ENCODE measurements at places on chromosomes 16 and 17.

- no peak for DNase-seq
Measured at GRCh38 chr16:14672403-14672971, 21.6 kb downstream of the PLA2G10 start.

- DNase-seq, result no peak
Measured at GRCh38 chr16:88459366-88460073, 6.4 kb downstream of the ZFPM1 start.

- no peak for DNase-seq
Measured at GRCh38 chr16:67299269-67299668, 19.9 kb downstream of the PLEKHG4 start.

GRCh38 chr16:57185446-57185944, 344 bp downstream of the PSME3IP1 start:
- no peak for DNase-seq

GRCh38 chr17:47708312-47708863, 14.4 kb downstream of the TBKBP1 start:
- no peak for DNase-seq

- DNase-seq, result no peak
Measured at GRCh38 chr17:78974635-78975591, 4.8 kb downstream of the LGALS3BP start.

GRCh38 chr17:78709119-78709681, 72.9 kb downstream of the CYTH1 start:
- DNase-seq, result no peak
